ENCODE measurements at places on chromosomes 7 and 10. TPM values are rescaled to one million over a fixed set of nuclear protein-coding genes. Genes with fewer than 3 reads are reported as not detected.

NEUROG3 gene
- total RNA-seq, result not detected

GRCh38 chr10:78929541-78929940 is 139.2 kb upstream of the ZMIZ1 start:
- DNase-seq, result no peak
- no peak overlapping the region for H3K27ac ChIP-seq
- no peak overlapping the region for H3K4me3 ChIP-seq
- no peaks in the 10 kb centered on the region for H3K36me3 ChIP-seq

SPDYE5 gene
- not detected for total RNA-seq

- no peaks in the 10 kb centered on the region for H3K27me3 ChIP-seq
- no peak overlapping the region for H3K27ac ChIP-seq
- no peaks in the 10 kb centered on the region for H3K4me1 ChIP-seq
- H3K4me3 ChIP-seq, result no peak overlapping the region
- no peak for DNase-seq
Observed at GRCh38 chr7:113454597-113455169, 336.3 kb upstream of the SMIM30 start.

CYP3A5 gene
- total RNA-seq, result not detected

DNA sequence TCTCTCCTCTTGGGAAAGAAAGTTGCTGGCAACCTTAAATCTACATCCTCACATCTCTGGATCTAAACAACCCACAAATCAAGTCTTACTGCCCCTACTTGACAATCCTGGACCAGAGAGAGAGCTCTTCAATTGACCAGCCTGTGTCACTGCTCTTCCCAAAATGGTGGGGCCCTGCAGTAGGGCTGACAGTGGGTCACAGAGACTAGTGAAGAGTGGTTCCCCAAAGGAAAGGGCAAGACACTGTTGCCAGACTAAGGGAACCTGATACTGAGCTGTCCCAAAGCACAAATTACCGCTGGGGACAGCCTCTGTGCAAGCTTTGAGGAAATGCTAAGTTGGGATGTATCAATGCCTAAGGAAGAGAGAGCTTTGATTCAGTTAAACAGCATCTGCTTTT is 4.5 kb upstream of the GPRIN2 start:
- H3K4me3 ChIP-seq, result no peak overlapping the region
- peaks cover 3% of the 10 kb centered on the region for H3K4me1 ChIP-seq
- no peaks in the 10 kb centered on the region for H3K36me3 ChIP-seq
- H3K27ac ChIP-seq, result no peak overlapping the region

OGDH gene
- 113 TPM for total RNA-seq

DNA sequence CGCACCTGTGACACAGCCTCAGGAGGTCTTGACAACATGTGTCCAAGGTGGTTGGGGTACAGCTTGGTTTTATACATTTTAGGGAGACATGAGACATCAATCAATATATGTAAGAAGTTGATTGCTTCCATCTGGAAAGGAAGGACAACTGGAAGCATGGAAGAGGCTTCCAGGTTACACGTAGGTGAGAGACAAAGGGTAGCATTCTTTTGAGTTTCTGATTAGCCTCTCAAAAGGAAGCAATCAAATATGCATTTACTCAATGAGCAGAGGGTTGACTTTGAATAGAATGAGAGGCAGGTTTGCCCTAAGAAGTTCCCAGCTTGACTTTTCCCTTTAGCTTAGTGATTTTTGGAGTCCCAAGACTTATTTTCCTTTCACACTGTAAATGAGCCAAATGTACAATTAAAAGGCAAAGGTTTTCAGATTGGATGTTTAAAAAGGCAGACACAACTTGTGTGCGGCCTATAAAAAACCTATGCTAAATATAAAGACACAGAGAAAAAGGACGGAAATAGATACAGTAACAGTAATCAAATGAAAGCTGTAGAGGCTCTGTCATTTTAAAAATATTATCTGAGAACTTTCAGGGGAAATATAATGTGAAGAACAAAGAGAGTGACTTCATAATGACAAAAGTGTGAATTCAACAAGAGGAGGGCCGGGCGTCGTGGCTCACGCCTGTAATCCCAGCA is 65.7 kb upstream of the LANCL2 start:
- no peak overlapping the region for H3K27ac ChIP-seq
- H3K4me3 ChIP-seq, result no peak overlapping the region
- DNase-seq, result no peak
- peaks cover 30% of the 10 kb centered on the region for H3K27me3 ChIP-seq
- no peaks in the 10 kb centered on the region for H3K4me1 ChIP-seq
- H3K36me3 ChIP-seq, result no peaks in the 10 kb centered on the region

- peaks cover 17% of the 10 kb centered on the region for H3K27me3 ChIP-seq
- no peak overlapping the region for H3K4me3 ChIP-seq
- no peak overlapping the region for H3K27ac ChIP-seq
- no peak for DNase-seq
- H3K36me3 ChIP-seq, result no peaks in the 10 kb centered on the region
- no peaks in the 10 kb centered on the region for H3K4me1 ChIP-seq
Observed at GRCh38 chr7:22375359-22376048, 18.6 kb upstream of the RAPGEF5 start.

DNA sequence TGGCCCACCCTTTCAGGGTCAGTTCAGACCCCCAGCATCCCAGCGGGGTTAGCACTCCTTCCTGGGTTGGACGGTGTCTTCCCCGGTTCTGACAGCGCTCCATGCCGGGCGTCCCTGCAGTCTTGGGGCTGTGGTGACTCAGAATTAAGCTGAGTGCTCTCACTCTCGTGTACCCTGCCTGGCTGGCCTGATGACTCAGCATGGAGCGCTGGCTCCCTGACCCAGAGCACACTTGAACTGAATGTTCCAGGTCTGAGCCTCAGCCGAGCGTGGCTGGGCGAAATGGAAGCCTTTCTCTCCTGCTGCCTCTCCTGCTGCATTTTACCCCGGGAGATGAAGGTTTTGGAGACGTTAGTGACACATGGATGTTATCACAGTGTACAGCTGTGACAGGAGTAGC is 7.1 kb downstream of the BAG3 start:
- no peaks in the 10 kb centered on the region for H3K27me3 ChIP-seq
- peaks cover 13% of the 10 kb centered on the region for H3K36me3 ChIP-seq
- no peak for DNase-seq
- no peak overlapping the region for H3K4me3 ChIP-seq

SLIT1 gene
- total RNA-seq, result 0.71 TPM

SAMD9L gene
- total RNA-seq, result 109 TPM

GRCh38 chr10:122882766-122883165 is 3.4 kb upstream of the FAM24B start:
- DNase-seq, result no peak
- peaks cover 31% of the 10 kb centered on the region for H3K4me1 ChIP-seq
- H3K4me3 ChIP-seq, result no peak overlapping the region
- H3K27ac ChIP-seq, result no peak overlapping the region
- peaks cover 38% of the 10 kb centered on the region for H3K36me3 ChIP-seq
- no peaks in the 10 kb centered on the region for H3K27me3 ChIP-seq

DNA sequence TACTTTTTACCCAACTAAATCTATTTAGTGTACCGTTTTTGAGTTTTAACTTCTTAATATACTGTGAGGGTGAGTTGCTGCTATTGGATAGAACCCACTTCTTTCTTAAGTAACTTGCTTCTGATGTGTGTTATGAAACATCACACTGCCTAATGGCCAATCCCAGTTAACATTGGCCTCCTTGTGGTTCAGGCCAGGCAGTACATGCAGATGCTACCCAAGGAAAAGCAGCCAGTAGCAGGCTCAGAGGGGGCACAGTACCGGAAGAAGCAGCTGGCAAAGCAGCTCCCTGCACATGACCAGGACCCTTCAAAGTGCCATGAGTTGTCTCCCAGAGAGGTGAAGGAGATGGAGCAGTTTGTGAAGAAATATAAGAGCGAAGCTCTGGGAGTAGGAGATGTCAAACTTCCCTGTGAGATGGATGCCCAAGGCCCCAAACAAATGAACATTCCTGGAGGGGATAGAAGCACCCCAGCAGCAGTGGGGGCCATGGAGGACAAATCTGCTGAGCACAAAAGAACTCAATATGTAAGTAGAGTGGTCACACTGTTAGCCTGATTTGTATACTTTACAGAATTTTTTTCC is 39.7 kb downstream of the TES start:
- no peak overlapping the region for H3K4me3 ChIP-seq
- peaks cover 11% of the 10 kb centered on the region for H3K4me1 ChIP-seq
- DNase-seq, result no peak
- no peaks in the 10 kb centered on the region for H3K27me3 ChIP-seq

DNA sequence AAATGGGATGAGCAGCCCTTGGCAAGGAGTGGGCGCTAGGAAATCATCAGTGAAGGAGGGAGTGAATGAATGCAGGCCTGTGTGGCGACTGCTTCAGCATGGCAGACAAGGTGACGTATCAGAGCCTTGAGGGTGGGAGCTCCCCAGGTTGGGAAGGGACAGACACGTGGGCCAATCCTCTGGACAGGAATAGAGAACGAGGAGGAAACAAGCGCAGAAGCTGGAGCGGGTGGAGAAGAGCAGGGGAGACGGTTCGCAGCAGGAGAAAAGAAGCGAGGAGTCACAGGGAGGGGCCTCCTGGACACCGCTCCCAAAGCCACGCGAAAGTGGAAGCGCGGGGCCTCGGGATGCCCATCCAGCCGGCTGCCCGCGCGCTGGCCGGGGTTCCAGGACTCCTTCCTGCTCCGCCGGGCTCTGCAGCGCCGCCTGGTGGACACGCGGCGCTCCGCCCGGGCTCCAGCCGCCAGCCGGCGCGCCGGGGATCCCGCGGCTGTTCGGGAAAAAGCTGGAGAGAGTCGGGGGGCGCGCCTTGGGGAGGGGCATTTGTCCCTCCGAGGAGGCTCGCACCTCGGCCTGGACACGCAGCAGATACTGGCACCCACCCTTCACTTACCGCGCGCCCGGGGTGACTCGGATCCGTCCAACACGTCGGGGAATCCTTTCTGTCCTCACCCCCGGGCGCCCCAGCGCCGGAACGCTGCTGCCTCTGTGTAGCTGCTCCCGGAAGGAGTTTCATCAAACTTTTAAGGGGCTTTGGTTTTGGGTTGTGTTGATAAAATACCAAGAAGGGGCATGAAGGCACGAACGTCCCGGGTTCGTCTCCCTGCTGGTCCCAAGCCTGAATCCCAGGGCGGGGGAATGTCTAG is 6.3 kb downstream of the ZNF503 start:
- no peak overlapping the region for H3K4me3 ChIP-seq
- H3K27me3 ChIP-seq, result peaks cover 42% of the 10 kb centered on the region
- no peak for DNase-seq
- no peak overlapping the region for H3K27ac ChIP-seq
- H3K36me3 ChIP-seq, result no peaks in the 10 kb centered on the region

GRCh38 chr7:91228327-91228726 is 35.9 kb upstream of the FZD1 start:
- H3K36me3 ChIP-seq, result no peaks in the 10 kb centered on the region
- H3K27me3 ChIP-seq, result peaks cover 3% of the 10 kb centered on the region
- no peak overlapping the region for H3K27ac ChIP-seq
- no peak for DNase-seq
- H3K4me3 ChIP-seq, result no peak overlapping the region

OR2A7 gene
- total RNA-seq, result 1.5 TPM

DNA sequence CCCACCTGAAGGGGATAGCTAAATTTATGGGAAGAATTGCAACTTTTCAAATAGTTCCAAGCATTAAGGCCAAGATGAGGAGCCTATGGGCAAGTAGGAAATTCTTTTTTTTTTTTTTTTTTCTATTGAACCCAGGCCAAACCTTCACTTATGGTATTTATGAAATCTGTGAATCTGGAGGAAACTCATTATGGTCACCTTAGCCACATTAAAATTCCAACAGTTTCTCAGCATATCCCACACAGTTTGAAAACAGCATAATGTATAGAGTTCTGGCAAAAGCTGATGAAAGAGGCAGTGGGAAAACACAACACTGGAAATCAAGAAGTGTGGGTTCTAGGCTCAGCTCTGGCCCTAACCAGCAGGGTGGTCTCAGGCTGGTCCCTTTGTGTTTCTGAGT is 236.9 kb downstream of the PTEN start:
- no peak overlapping the region for H3K4me3 ChIP-seq
- no peak overlapping the region for H3K27ac ChIP-seq
- DNase-seq, result no peak
- H3K27me3 ChIP-seq, result peaks cover 12% of the 10 kb centered on the region
- H3K4me1 ChIP-seq, result no peaks in the 10 kb centered on the region

DNA sequence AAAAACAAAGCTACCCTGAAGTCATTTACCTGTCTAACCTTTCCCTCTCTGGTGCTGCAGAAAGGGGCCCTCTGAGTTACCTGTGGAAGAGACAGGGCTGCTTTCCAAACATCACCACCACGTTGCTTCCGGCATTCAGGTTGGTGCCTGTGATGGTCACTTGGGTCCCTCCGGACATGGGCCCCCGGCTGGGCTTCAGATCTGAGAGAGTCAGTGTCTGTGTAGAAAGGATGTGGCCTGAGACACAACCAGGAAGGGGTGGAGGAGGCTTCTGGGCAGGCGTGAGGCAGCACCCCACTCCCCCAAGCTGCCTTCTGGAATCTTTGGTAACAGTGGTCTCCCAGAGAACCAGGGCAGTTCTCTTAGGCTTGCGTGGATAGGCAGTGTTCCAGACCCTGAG is 388.9 kb downstream of the PLXNA4 start:
- no peaks in the 10 kb centered on the region for H3K27me3 ChIP-seq
- no peak overlapping the region for H3K4me3 ChIP-seq
- H3K27ac ChIP-seq, result no peak overlapping the region
- no peak for DNase-seq

Data from activated CD8-positive, alpha-beta T cell treated with anti-CD3 and anti-CD28 coated beads, Interleukin-2, amount 10 ng/mL, durations not matched to agents 7 days and 5 days (primary cell).